Activated naive CD4-positive, alpha-beta T cell (primary cell): ENCODE measurements at places on chromosomes 5 and 9.

GRCh38 chr9:125549039-125549438 is 158.0 kb downstream of the MAPKAP1 start:
- DNase-seq, result no peak

- no peak for DNase-seq
These were observed 197.1 kb downstream of the CAVIN4 start for GRCh38 chr9:100774962-100775361.

GRCh38 chr5:124740071-124740470 is 6.4 kb downstream of the ZNF608 start:
- no peak for DNase-seq

DNA sequence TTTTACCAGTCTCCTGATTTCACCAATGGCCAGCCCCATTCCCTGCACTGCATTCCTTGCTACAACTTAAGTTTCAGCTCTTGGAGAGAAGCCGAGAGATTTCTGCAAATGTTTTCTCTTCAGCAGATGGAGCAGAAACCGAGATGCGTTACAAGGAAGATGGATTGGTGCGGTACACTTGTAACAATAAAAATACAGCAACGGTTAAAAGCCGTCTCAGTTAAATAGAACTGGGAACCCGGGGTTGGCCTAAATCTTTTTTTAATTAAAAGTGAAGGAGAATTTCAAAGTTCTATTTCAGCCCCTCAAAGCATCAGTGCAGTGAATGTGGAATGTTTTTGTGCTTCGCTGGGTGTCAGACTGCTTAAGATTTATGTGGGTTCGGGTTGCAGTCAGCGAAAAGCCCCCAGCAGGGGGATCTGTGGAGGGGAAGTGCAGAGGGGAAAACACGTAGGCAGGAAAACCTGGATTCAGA is 19.8 kb downstream of the BRINP1 start:
- DNase-seq, result no peak

DNA sequence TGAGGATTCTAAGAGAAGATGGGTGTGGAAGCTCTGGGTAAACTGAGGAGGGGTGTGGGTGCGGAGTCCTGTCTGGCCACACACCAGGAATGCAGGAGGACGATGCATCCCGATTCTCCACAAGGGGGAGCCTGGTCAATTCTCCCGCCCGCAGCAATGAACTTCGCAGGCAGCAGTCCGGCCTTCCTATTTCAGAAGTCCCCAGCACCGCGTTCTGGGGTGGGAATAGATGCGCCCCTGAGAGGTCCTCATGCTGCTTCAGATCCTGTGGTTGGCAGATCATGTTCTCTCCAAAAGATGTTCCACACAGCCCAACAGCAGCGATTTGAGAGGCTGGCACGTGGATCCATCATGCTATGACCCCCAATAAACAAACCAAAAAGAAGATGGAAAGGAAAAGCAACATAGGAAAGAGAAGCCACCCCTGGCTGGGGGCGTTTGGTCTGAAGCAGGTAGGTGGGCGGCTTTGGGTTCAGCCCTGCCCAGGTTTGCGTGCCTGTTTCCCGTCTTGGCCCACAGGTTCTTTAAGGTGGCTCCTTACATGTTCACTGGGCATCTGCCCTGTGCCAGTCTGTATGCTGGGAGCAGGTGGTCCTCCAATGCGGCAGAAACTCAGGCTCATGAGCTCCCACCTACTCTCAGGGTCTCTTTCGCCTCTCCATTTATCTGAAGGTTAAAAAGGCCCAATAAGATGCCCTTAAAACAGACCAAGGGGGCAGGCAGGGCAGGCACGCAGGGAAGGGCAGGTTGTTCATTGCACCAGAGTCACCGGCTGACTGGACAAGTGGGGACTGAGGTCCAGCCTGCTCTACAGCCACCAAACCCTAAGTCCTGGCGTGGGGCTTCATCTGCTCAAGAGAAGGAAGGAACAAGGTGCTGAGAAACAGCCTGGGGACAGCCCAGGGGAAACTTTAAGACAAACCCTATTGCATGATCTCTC is 171.6 kb downstream of the PAX5 start:
- no peak for DNase-seq

DNA sequence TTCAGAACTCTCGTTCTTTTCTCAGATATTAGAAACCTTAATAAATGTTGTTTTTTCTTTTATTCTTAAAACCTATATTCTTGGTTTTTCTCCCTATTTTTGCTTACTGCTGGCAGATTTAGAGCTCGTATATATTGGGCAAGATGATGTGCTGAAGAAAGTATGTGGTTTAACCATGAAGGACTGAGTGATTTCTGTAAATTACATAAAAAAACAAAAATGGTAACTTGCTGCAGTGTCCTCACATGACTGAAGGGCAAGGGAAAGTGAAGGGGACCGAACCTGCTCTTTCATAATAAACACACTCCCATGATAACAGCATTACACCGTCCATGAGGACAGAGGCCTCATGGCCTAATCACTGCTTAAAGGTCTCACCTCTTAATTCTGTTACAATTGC is 393.8 kb upstream of the ZNF608 start:
- no peak for DNase-seq

GRCh38 chr5:952597-953271 is 55.9 kb upstream of the NKD2 start:
- DNase-seq, result no peak

DNA sequence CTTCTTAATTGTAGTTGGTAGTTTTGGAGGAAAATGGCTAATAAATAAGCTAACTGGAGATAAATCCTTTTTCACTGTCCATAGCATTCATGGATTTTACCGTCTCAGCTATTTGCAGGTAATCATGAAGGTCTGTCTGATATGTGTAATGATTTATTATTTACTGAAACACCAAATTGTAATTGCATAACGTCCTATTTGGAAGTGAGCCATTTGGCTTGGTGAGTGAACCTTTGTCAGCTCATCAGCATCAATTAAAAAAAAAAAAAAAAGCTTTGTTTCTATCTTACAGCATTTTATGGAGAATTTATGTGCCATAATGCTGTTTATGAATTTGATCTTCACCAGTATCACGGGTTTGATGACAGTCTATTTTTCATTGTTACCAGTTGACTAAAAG is 20.2 kb downstream of the RECK start:
- no peak for DNase-seq

GRCh38 chr9:101705135-101705661 is 33.2 kb downstream of the GRIN3A start:
- no peak for DNase-seq

GRCh38 chr5:79581535-79581934 is 30.7 kb upstream of the TENT2 start:
- no peak for DNase-seq

GRCh38 chr5:87413343-87413645 is 564 bp upstream of the CCNH start:
- no peak for DNase-seq

DNA sequence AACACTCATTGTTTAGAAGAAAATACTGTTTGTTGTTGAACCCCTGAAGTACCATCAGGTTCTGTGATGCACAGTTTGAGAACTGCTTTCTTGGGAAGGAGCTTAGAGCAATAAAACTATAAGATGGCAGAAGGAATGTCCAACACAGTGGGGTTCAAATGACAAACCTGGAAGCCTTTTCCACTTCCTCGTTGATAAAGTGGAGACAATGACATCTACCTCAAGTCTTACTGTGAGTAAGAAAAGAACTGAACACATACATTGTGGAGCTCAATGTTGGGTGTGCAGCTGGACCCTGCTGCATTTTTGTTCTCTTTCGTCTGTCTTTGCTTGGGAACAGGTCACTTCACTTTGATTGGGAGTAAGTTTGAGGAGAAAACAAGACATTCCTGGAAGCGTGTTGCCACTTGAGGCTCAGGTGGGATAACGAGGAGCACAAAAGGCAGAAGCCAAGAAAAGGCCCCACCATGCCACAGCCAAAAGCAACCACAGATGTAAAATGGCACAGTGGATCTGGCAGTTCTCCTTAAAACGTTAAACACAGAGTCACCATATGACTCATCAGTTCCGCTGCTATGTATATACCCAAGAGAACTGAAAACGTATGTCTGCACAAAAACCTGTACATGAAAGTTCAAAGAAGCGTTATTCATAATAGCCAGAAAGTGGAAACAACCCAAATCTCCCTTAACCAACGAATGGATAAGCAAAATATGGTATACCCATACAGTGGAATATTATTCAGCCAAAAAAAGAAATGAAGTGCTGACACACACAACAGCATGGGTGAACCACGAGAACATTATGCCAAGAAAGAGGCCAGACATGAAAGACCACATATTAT is 42.9 kb upstream of the SUB1 start:
- no peak for DNase-seq

DNA sequence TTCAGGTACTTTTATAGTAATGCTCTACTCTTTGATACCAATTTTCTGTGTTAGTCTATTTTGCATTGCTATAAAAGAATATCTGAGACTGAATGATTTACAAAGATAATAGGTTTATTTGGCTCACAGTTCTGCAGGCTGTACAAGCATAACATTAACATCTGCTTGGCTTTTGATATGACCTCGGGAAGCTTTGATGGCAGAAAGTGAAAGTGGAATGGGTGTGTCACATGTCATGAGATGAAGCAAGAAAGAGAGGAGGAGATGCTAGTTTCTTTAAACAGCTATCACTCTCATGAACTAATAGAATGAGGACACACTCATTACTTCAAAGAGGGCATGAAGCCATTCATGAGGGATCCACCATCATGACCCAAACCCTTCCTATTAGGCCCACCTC is 270.9 kb upstream of the IL12B start:
- DNase-seq, result no peak

- DNase-seq, result no peak
These were observed 34.1 kb upstream of the PLIN2 start for GRCh38 chr9:19161257-19162025.

DNA sequence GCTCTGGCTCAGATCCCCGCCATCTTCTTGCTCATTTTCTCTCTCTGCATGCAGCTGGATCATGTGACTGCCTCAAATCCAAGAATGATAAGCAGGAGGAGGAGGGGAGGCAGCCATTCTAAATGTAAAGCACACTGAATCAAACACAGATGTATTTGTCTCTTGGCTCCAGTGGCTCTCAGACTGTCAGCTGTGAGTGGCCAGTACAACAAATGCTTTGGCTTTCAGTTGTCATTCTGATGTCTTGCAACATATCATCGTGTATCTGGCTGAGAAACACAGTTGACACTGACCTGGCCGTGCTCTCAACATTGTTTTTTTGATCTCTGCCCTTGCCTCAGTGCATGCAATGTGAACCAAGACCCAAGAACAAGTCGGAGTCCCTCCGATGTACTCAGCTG is 233.1 kb downstream of the ADAMTSL1 start:
- no peak for DNase-seq

- DNase-seq, result peak; percentile 28
These were observed 879 bp upstream of the UBQLN1 start for GRCh38 chr9:83708515-83709158.

- no peak for DNase-seq
These were observed 166.4 kb downstream of the CDH6 start for GRCh38 chr5:31359839-31360238.

GRCh38 chr5:38825494-38825893 is 20.3 kb upstream of the OSMR start:
- no peak for DNase-seq

DNA sequence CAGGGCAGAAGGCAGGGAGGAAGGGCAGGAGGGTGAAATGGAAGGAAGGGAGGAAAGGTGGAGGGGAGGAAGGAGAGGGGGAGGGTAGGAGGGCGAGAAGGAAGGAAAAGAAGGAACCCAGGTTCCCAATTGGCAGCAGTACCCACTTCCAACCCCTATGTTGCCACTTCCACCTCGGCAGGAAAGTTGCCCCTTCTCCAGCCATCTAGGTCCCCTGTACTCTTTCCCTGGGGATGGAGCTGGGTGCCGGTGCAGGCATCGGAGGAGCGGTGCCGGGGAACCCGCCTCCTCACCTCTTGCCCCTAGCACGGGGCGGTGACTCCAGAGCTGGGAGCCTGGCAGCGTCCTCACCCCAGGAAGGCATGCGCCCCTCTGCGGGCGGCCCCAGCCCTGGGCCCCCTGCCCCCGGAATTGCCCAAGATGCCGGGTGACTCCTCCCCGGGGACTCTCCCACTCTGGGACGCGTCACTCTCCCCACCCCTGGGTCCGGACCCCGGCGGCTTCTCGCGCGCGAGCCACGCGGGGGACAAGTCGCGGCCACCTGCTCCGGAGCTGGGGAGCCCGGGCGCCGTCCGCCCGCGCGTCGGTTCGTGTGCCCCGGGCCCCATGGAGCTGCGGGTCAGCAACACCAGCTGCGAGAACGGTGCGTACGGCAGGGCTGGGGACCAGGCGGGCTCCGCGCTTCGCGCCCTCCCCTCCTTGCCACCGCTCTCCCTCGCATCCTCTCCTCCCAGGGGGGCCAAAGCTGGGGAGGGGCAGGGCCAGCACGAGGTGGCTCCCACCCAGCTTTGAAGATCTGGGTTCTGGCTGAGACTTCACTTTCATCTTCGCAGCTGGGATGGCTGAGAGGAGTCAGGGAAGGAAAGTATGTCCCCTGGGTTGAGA is at the start of gene NIPAL4:
NIPAL4 (plus strand) TSS at position 499 of the 885 bp plus-strand sequence; CDS start at position 607, 108 bp downstream.
- no peak for DNase-seq

DNA sequence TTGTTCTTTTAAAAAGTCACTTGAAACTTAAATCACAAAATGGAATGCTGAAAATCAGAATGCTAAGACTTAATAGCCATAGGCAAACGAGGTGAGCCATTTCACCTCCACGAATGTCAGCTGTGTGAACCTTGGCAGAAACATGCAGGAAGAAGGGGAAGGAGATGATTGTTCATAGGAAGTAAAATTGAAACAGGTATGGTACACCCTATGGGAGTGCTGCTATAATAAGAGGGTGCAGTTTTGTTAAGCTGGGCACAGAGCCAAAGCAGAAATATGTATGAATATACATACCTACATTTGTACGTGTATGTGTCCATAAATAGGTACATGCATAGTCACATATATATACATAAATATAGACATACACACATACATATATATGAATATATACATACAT is 51.0 kb upstream of the SPINK5 start:
- no peak for DNase-seq

GRCh38 chr5:177470759-177471536 is 2.5 kb downstream of the DBN1 start:
- no peak for DNase-seq

GRCh38 chr5:116841734-116842133 is 267.1 kb upstream of the SEMA6A start:
- DNase-seq, result no peak

DNA sequence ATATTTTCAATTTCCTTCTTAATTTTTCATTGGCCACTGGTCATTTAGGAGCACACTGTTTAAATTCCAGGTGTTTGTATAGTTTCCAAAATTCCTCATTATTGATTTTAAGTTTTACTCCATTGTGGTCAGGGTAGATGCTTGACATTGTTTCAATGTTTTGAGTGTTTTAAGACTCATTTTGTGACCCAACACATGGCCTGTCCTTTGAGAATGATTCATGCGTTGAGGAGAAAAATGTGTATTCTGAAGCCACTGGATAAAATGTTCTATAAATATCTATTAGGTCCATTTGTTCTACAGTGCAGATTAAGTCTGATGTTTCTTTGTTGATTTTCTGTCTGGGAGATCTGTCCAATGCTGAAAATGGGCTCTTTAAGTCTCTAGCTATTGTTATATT is 24.4 kb upstream of the FNIP1 start:
- no peak for DNase-seq
